ENCODE measurements at places on chromosomes 12 and 14.

DNA sequence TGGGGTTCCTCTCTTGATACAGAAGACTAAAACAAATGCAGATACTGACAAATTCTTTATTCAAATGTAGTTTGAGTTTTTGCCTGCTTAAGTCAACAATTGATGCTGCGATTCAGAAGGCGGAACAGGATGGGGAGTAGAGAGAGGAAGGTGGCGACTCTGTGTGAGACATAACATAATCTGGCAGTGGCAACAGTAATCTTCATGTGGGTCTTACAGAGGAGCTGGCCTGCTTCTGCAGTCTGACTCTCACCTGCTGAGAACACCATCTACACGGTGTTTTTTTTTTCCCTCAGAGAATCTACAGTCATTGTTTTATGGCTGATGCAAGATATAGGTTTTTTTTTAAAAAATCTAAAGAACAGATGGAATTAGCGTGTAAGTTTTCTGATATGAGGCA, 10.1 kb downstream of the CCDC92 start:
- DNase-seq, result no peak

GRCh38 chr12:73632661-73633060, 905.0 kb upstream of the ATXN7L3B start:
- DNase-seq, result no peak

DNA sequence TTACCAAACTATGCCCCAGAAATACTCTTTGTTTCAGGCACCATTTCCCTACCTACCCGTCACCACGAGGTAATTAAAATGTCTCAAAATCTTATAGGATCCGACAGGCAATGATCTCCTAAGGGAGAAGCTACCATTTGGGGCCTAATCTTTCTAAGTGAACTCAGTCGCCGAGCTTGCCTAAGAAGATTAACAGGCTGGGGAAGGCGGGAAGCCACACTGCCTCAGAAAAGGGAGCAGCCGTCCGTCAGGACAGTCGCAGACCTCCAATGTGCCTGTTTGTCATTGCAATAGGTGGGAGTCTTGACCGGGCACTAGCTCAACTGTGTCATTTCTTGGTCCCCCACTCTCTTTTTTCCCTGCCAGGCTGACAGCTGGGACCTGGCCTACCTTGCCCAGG, 4.6 kb downstream of the TTC7B start:
- DNase-seq, result no peak

DNA sequence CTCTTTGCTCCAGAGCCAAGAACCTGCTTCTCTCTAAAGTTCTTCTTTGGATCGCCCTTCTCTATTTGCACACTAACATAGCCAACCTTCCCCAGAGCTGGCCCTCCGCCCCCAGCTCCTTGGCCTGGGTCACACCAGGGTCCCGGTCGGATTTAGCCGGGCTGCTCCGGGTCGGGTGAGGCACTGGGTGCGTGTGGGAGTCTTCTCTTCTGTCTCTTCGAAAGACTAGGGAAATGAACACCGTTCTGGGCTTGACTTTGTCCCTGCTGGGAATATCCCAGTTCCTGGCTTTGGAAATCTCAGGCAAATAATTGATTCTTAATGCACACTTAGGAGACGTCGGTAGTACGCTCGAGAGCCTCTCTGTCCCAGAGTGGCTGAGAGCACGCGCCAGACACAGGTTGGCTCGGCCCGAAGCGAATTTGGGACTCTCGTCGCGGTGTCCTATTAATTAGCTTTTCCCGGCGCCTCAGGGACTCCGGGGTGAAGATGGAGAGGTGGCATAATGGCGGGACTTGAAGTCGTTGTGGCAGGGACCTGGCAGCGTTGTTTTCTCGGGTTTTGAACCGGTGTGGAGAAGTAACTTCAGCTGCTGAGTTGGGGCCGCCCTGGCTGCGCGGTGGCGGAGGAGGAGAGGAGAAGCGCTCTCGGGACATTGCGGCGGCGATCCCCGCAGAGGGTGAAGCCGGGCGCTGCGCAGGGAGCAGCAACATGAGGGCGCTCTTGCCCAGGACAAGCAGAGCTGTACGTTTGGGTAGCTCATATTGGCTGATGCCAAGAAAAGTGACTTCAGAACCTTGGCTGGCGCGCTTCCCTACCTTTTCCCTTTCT, 7.5 kb downstream of the FOXG1 start:
- peak; percentile 69 for DNase-seq

DNA sequence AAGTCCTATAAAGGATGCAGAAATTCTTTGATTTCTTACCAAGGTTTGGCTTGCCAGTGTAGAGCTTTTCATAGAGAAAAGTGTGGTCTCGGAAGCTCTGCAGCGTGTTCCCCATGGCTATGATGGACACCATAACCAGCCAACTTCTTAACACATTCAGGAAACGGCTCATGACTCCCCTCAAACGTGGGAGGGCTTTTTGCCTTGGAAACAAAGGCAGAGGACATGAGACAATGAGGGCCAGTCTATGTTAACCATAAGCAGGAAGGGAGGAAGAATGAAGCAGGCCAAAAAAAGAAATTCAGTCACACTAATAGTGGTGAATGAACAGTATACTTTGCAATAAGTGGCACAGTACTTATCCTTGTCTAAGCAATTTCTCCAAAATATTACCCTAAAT, 3.3 kb downstream of the ERG28 start:
- DNase-seq, result no peak

- DNase-seq, result no peak
These were observed 95.2 kb upstream of the PSMC1 start for GRCh38 chr14:90161129-90161528.

DNA sequence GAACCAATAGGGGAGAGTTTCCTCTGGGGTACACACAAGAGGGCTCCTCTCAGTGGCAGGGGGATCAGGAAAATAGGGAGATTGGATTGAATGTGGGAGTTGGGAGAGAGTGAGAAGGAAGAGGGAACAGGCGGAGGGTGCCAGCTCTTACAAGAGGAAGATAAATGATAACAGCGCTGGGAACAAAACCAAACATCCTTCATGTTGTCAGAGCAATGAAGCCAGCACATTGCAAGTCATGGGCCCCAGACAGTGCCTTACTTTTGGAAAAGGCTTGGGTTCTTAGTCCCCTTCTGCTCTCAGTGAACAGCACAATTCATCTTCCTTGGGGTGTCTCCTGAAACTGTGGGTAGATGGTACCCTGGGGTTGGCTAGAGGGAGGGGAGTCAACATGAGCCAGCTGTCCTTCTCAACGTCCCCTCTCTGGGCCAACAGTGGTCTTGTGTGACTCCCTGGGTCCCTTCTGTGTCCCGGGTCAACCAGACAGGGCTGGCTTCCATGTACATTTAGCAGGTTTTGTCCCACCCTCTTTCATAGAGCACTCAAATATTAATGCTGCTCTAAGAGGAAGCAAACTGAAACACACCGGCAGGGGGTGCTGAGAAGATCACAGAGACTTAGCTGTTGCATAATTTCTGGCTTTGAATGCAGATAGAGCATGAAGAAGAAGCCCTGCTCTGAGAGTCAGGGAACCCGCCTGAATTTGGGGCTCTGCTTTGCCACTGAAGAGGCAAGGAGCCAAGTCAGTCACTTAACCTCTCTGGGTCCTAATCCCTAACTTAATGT, 138.5 kb downstream of the ESRRB start:
- no peak for DNase-seq
